ENCODE measurements at places on chromosomes 5 and 9.

DNA sequence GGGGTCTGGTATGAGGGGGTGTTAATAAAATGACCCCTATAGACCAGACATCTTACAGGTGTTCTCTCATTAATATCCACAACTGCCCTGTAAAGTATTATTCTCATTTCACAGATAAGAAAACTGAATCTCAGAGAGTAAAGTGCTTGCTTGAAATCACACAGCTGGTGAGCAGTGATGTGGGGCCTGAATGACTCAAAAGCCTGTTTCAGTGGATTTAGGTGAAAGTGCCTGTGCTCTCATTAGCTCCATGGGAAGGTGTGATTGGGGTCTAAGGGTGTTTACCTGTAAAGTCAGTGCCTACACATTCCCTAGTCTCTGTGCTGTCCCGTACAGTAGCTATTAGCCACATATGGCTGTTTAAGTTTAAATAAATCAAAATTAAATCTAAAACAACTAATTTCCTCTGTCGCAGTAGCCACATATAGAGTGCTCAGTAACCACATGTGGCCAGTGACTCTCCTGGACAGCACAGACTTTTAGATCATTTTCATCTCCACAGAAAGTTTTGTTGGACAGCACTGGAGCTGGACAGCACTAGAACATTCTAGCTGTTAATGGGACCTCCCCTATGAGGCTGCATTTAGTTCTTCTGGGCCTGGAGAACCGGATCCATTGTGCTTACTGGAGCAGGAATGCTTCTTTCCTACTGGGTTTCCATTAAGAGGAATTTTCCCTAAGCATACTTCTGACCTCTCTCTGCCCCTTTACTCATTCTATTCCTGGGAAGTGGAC is 52.5 kb upstream of the SEMA6A start:
- DNase-seq: no peak

GRCh38 chr9:117448066-117448465 is 33.2 kb upstream of the ASTN2 start:
- no peak for DNase-seq

DNA sequence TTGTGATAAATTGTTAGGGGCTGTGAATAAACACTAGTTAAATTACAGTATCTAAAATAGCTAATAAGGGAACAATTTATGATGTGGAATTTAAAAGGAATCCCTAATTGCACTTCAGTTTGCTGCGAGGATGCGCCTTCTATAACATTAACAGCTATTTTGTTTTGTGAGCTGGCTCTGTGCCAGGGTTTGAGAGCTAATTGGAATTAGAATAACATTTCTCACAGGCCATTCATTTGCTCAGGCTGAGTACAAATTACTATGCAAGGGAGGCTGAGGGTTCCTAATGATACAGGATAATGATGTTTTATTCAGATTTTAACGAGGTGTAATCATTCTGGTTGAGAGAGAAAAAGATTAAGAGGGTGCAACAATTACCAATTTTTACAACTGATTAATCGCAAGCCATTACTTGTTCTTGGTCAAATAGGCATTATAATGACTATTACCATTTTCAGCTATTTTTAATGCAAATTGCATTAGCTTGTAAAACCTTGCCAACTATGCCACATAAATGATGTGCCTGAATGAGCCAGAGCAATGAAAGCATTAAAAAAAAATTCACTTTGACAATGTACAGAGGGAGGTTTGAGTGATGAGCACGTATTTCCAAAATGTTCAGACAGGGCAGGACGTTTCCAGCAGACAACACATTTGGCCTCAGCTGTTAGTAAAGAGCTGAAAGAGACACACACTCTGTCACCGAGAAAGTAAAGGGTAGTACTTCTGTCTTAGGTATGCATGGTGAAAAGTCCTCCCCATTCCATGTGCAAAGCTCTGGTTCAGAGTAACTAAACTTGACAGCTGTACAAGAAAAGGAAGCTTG is 576.5 kb downstream of the TLE1 start:
- no peak for DNase-seq

GRCh38 chr9:6735422-6735821 is 22.4 kb upstream of the KDM4C start:
- DNase-seq: no peak

DNA sequence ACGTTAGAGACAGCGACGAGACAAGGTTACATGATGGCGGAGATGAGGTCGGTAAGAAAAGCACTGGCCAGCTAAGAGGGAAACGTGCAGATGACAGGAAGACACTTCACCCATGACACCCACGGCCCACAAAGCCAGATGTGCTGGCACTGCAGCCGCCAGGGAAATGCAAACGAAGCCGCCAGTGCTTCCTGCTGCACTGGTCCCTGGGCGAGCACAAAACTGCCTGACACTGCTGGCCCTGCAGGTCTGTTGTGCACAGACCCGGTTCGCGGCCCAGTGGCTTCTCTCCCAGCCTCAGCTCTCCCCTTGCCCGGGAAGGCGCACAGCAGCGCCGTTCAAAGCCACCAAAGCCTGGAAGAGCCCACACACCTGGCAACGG is 20.3 kb downstream of the QSOX2 start:
- no peak for DNase-seq

- no peak for DNase-seq
These were observed 9.9 kb upstream of the FBP1 start for GRCh38 chr9:94649100-94649819.

DNA sequence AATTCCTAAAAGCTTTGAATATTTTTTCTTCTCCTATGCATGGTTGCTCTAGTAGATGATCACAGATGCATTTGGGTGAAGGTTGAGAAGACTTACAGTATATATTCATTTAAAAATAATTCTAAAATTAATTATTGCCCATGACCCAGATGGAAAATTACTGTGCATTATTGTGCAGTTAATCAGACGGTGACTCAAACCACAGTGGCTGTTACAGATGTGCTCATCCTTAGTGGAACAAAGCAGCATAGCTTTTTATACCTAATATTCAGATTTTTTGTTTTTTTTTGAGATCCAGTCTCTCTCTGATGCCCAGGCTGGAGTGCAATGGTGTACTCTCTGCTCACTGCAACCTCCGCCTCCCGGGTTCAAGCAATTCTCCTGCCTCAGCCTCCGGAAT is 10.7 kb downstream of the OR2V1 start:
- DNase-seq: no peak

GRCh38 chr5:83721953-83722901 is 1.6 kb upstream of the HAPLN1 start:
- DNase-seq: peak; percentile 65

GRCh38 chr9:4955836-4956235 is 29.2 kb upstream of the JAK2 start:
- no peak for DNase-seq

DNA sequence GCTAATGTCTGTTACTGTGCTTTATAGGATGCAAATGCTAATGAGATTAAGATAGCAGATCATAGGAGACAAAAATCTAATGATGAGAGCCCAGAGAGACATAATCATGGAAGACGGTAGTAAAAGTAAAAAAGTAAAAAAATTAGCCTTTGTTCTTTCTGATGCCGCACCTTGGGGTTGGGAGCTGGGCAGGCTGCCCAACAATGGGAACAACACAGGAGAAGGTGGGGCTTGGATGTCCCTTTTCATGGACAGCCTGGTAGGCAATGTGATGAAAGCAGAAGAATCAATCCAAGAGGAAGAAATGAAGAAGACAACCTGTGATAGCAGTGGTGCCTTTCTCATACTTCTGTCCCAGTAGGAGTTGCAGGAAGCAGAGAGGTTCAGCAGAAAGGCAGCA is 57.2 kb downstream of the RAB14 start:
- DNase-seq: no peak

DNA sequence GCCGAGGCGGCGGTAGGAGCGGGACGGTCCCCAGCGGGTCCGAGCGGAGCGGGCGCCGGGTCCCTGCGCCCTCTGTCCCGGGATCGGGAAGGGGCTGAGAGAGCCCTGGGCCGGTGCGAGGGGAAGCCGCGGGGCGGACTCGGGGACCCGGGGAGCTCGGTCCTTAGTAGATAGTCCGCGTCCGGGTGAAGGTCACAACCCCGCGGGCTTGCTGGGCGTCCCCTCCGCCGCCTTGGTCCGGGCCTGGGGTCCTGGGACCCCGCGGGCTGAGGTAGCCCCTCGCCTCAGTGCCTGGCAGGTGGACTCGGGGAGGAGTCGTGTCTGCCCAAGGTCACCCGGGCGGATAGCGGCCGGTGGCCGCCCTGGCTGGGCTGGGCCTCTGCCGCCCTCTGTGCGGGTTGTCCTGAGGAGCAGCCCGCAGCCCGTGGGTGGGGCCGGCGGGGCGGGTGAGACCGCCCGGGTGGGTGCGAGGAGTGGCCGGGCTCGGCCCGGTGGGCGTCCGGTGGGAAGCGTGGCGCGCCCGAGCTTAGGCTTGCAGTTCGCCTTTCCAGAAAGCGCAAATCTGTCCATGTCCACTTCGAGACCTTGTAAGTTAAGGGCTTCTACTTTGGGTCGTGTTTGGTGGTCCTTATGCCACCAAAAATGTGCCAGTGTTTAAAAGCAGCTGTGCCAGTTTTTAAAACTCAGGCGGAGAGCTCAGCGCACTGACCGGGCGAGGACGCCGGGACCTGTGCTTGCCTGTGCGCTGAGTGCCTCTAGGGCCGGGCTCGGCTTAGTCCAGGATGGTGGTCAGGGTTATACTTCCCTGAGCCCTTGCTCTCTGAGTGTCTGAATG is 554 bp downstream of the SDHA start:
- no peak for DNase-seq

GRCh38 chr9:22469928-22470544 is 23.4 kb downstream of the DMRTA1 start:
- DNase-seq: peak; percentile 46

DNA sequence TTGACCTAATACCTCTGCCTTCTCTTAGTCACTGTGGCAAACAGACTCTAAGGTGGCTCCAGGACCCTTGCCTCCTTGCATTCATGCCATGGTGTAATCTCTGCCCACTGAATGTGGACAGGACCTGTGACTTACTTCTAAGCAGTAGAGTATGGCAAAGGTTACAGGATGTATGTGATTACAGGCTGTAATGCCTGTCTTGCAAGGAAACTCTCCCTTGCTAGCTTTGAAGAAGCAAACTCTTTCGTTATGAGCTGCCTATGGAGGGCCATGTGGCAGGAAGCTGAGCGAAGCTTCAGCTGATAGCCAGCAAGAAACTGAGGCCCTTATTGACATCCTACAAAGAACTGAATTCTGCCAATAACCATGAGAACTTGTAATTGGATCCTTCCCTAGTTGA is 103.3 kb upstream of the HMHB1 start:
- DNase-seq: no peak

DNA sequence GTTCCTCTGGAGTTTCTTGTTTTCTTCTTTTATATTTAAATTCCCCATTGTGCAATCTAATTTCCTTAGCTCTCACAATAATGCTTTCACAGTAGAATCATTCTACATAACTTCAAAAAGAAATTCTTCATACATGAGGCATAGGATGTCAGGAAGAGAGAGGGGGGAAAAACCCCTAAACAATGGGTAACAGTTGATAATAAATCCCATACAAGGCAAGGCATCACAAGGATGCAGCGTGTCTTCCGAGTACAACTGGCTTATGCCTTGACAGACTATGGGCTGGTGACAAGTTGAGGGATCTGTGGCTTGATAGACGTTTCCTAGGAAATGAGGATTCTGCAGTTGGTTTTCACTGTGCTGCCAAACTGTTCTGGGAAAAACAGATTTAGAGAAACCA is 247.4 kb downstream of the ARL15 start:
- no peak for DNase-seq

GRCh38 chr5:170757669-170758068 is 25.9 kb upstream of the GABRP start:
- DNase-seq: no peak

All from NCI-H460 (cell line).